ENCODE measurements at places on chromosomes 3 and 15.

DNA sequence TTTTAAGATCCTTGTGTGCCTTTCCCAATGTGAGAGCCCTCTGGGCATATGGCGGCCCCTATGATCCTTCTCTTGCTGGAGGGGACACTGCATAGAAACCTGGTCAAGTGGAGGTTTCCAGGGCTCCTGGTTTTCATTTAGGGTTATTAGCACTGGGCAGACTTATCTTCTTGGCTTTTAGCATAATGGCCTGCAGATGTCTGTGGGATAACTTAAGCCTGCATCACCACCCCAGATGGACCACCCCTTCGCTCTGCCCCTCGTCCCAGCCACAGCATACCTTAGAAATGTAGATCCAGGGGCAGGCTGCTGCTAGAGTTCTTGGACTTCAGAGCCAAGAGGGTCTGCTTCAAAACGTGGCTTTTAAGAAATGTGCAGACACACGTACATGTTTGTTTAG is 340.3 kb upstream of the CTDSPL start:
- no peak for DNase-seq

- no peak for DNase-seq
These were observed 27.4 kb upstream of the SNTN start for GRCh38 chr3:63624941-63625560.

DNA sequence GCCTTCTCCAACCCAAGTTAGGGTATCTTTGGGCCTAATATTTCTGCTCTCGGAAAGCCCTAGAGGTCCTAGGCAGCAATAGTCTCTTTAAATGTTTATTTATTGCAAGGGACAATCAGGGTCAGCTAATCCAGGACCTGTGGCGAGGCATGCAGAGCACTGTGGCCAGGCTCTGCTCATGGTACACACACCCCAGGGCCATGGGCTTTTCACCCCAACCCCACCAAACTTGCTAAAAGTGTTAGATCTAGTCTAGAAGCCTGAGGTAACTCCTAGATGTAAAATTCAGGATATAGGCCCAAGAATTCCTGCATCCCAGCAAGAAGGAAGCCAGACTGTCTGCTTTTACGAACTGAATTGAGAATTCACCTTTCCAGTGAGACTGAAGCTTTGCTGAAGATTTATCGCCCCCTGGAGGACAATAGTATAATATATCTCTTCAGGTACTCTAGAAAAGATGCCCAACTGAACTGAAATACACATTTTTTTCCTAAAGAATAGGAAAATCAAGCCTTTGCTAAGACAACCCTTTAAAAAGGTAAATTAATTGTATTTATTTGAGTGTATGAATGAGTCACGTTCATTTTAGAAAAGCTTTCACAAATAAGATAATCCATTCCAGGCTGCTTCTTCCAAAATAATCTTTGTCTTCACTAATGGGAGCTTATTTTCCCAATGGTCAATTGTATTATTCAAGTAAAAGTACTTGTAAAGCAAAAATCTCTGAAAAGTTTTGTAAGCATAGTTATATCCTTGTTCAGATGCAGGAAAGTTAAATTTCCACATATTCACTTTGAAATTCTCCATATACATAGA is 89.8 kb downstream of the LRRC3B start:
- no peak for DNase-seq

GRCh38 chr3:157542711-157543500 is 39.7 kb upstream of the VEPH1 start:
- no peak for DNase-seq

DNA sequence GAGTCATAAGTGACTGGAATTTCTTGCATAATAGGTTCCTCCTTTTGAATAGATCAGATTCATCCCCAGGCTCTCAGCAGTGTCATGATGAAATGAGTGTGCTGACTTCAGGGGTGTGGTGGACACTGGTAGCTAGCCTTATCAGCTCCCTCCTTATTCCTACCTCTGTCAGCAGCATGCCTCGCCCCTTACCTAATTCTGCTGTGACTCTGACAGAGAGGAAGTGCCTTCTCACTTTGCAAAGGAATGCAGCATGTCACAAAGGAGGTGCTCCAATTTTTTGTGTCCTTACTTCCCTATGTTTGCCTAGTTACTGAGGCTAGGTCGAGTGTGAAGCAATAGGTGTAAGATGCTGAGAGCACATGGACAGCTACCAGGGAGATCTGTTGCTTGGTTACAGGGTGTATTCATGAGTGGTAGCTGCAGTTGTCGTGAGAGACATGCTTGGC is 90.6 kb downstream of the TNFAIP8L3 start:
- DNase-seq: no peak

DNA sequence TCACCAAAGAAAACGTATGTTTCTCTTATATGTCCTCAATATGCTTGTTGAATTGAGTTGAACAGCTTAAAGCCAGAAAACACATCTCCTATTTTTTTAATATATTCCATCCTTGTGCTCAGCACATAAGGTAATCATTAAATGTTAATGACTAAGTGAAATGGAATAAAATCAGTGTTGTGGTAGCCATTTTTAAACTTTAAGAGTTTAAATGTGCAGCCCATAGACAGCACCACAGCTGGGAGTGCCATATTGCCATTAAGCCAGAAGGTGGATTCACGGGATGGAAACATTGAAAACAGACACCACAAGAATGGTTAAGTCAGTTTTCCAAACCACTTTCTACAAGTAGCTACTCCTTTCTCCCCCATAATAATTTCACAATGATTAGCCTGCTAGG is 76.8 kb upstream of the C15orf61 start:
- no peak for DNase-seq

DNA sequence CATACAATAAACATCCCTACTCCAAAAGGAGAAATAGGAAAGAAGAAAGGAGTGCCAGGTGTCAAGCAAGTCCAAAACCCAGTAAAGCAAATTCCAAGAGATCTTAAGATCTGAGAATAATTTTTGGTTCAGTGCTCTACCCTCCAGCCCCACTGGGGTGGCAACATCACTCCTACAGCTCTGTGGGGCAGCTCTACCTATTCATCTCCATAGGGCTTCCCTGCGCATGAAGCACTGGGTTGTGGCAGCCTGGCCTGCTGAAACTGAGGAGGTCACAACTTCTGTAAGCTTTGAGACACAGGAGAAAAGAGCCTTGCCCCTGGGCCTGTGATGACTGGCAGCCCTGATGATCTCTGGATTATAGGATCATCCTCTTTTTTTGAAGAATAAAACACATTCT is 378.2 kb upstream of the SOX14 start:
- DNase-seq: no peak

GRCh38 chr3:69413551-69414207 is 27.8 kb upstream of the FRMD4B start:
- no peak for DNase-seq

- no peak for DNase-seq
These were observed 62.8 kb upstream of the PLSCR4 start for GRCh38 chr3:146313746-146314111.

GRCh38 chr3:134516905-134517304 is 31.0 kb downstream of the CEP63 start:
- DNase-seq: no peak

DNA sequence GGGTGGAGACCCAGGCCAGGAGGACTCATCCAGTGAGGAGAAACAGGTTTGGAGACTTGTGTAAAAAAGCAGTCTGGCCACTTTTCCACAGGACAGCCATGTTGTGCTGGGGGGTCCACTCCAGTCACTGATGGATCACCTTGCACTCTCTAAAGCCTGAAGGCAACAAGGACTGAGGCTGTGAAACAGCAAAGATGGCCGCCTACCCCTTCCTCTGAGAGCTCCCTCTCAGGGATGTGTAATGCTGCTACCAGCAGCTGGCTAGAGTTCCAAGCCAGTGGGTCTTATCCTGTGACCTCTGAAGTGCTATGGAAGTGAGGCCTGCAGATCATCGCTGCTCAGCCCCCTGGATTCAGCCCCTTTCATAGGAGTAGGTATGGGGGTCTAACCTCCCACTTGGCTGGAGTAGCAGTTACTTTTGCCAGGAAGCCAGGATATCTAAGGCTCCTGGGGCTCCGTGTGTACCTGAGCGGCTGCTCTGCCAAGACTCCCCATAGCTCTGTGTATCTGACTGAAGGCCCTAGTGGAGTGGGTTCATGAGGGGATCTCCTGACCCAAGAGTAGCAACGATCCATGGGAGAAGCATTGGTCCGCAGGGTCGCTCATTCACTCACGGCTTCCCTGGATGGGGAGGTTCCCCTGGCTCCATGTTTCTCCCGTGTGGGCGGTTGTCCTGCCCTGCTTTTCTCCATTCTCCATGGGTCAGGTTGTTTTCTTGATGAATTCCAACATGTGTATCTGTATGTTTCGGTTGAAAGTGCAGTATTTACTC is 69.9 kb upstream of the TNFSF10 start:
- DNase-seq: no peak

- no peak for DNase-seq
These were observed 44.4 kb downstream of the CDAN1 start for GRCh38 chr15:42692536-42692935.

Data from stimulated activated CD4-positive, alpha-beta T cell treated with anti-CD3 and anti-CD28 coated beads, Interleukin-1b, Interleukin-23, amount 100 ng/mL, for 24 hours (primary cell).